ENCODE measurements at places on chromosomes 2 and 18.

DNA sequence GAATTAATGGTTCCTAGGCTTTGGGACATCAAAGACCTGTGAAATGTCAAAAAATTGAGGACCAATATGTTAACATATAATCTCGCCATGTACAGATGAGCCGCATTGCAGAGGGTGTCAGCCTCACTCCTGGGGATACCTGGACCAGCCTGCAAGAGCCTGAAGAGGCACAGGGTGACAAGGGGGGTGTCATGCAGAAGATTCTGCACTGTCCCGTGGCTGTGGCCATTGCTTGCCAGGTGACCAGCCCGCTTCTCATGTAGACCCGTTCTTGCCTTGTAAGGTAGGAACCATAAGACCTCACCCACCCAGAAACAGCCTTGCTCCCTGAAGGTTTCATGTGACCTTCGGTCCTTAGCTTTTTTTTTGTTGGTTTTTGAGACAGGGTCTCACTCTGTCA lies 37.5 kb downstream of the TMEM37 start:
- H3K4me3 ChIP-seq = no peak overlapping the region
- no peak for DNase-seq
- H3K4me1 ChIP-seq = peaks cover 3% of the 10 kb centered on the region
- H3K27ac ChIP-seq = no peak overlapping the region

- peaks cover 48% of the 10 kb centered on the region for H3K4me1 ChIP-seq
- H3K4me3 ChIP-seq = peak overlapping the region; percentile 95
- H3K36me3 ChIP-seq = peaks cover 62% of the 10 kb centered on the region
- DNase-seq = peak; percentile 48
Measured at GRCh38 chr18:48948112-48949049, 2.4 kb downstream of the SMAD7 start.

GRCh38 chr2:145076085-145076484 lies 556.2 kb upstream of the ZEB2 start:
- no peak for DNase-seq
- no peaks in the 10 kb centered on the region for H3K4me1 ChIP-seq
- H3K36me3 ChIP-seq = no peaks in the 10 kb centered on the region
- H3K27ac ChIP-seq = no peak overlapping the region
- H3K27me3 ChIP-seq = no peaks in the 10 kb centered on the region

DNA sequence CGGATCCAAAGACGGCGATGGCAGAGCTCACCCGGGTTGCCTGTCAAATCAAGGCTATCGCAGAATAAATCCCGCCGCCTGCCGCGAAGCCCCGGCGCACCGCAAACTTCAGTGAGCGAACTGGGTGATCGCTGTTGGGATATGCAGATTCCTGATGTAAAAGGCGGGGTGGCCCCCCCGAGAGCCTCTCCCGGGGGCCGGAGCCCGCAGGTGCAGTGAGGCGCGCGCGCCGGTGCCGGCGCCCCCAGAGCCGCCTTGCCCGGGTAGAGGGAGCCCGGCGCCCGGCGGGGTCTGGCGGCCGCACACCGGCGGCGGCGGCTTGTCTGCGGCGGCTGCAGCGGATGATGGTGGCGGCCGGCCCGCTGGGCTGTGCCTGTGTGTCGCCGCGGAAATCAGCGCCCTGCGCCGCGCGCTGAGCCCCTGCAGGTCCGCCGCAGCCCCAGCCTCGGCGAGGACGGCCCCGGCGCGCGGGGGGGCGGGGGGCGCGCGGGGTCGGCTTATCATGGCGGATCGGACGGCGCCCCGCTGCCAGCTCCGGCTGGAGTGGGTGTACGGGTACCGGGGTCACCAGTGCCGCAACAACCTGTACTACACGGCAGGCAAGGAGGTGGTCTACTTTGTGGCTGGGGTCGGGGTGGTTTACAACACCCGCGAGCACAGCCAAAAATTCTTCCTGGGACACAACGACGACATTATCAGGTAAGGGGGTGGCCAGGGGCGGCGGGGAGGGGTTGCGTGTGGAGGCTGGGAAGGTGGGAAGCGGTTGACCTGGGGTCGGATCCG lies 1.3 kb downstream of the EML6 start:
- peaks cover 3% of the 10 kb centered on the region for H3K36me3 ChIP-seq
- peaks cover 75% of the 10 kb centered on the region for H3K27me3 ChIP-seq
- H3K4me1 ChIP-seq = peaks cover 17% of the 10 kb centered on the region
- DNase-seq = no peak
- H3K4me3 ChIP-seq = peak overlapping the region; percentile 89

DNA sequence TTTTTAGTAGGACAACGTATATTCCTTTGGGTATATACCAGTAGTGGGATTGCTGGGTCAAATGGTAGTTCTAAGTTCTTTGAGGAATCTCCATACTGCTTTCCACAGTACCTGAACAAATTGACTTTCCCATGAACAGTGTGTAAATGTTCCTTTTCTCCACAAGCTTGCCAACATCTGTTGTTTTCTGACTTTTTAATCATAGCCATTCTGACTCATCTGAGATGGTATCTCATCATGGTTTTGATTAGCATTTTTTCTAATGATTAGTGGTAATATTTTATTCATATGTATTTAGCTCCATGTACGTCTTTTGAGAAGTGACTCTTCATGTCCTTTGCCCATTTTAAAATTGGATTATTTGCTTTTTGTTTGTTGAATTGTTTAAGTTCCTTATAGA lies 58.4 kb upstream of the CERS6 start:
- no peak overlapping the region for H3K4me3 ChIP-seq
- no peaks in the 10 kb centered on the region for H3K36me3 ChIP-seq
- DNase-seq = no peak
- H3K27me3 ChIP-seq = peaks cover 25% of the 10 kb centered on the region

GRCh38 chr2:109033171-109033570 lies 44.2 kb upstream of the EDAR start:
- H3K27ac ChIP-seq = no peak overlapping the region
- no peak for DNase-seq
- peaks cover 15% of the 10 kb centered on the region for H3K4me1 ChIP-seq

GRCh38 chr2:3113769-3114168 lies 263.8 kb downstream of the EIPR1 start:
- H3K27me3 ChIP-seq = no peaks in the 10 kb centered on the region
- no peaks in the 10 kb centered on the region for H3K36me3 ChIP-seq
- H3K27ac ChIP-seq = no peak overlapping the region

- peak; percentile 52 for DNase-seq
- H3K27ac ChIP-seq = peak within 1 kb of the TSS; percentile 67
- H3K4me3 ChIP-seq = peak within 1 kb of the TSS; percentile 77
Measured at GRCh38 chr18:63949068-63949737, at the start of gene HMSD. Gene HMSD (plus strand): TSS chr18:63949301. CDS start chr18:63953456, 4,155 bp downstream.

DNA sequence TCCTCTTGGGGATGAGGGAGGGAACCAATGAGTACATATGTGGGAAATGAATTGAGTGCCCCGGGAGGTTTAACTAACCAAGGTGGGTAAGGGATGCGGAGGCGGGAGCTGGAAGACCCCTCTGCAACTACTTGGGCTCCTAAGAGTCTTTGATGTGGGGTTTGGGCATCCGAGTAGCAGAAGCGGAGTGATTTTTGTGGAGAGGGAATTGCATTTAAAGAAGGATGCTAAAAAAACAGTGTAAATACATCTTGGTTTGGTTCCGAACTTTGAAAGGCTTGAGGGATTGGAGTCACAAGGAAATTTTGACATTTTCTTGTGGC lies 215.7 kb downstream of the MCFD2 start:
- H3K27ac ChIP-seq = peak overlapping the region; percentile 83
- DNase-seq = no peak
- H3K4me3 ChIP-seq = peak overlapping the region; percentile 93
- H3K4me1 ChIP-seq = peaks cover 39% of the 10 kb centered on the region

DNA sequence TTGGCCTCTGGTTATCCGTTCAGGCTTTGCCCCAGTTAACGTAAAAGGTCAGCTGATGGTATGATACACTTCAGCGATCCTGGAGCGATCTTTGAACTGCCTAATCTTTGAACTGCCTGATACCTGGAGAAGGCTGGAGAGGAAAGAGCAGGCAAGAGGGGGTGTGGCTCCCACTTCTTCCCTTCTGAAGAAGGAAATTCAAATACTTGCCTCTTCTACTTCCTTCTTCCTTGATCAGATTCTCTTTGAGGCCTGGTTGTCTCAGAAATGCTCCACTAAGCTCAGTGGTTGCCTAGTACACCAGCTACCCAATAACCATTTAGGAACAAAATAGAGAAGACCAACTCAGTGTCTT lies 619 bp downstream of the GALM start:
- DNase-seq = no peak
- peak overlapping the region; percentile 88 for H3K4me3 ChIP-seq

DNA sequence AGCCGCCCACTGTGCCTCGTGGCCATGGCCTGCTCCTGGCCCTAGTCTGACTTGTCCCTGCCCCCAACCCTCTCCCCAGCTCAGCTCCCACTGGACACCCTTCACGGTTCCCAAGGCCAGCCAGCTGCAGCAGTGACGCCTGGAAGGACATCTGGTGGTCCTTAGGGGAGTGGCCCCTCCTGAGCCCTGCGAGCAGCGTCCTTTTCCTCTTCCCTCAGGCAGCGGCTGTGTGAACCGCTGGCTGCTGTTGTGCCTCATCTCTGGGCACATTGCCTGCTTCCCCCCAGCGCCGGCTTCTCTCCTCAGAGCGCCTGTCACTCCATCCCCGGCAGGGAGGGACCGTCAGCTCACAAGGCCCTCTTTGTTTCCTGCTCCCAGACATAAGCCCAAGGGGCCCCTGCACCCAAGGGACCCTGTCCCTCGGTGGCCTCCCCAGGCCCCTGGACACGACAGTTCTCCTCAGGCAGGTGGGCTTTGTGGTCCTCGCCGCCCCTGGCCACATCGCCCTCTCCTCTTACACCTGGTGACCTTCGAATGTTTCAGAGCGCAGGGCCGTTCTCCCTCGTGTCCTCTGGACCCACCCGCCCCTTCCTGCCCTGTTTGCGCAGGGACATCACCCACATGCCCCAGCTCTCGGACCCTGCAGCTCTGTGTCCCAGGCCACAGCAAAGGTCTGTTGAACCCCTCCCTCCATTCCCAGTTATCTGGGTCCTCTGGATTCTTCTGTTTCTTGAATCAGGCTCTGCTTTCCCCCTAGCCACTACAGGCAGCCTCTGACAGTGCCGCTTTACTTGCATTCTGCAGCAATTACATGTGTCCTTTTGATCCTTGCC lies 35.8 kb downstream of the ANO7 start:
- no peak for DNase-seq
- H3K36me3 ChIP-seq = peaks cover 26% of the 10 kb centered on the region
- H3K27me3 ChIP-seq = peaks cover 7% of the 10 kb centered on the region

GRCh38 chr18:21363348-21363747 lies 121.3 kb downstream of the GREB1L start:
- no peak overlapping the region for H3K27ac ChIP-seq
- H3K4me3 ChIP-seq = no peak overlapping the region
- DNase-seq = no peak
- H3K4me1 ChIP-seq = no peaks in the 10 kb centered on the region

DNA sequence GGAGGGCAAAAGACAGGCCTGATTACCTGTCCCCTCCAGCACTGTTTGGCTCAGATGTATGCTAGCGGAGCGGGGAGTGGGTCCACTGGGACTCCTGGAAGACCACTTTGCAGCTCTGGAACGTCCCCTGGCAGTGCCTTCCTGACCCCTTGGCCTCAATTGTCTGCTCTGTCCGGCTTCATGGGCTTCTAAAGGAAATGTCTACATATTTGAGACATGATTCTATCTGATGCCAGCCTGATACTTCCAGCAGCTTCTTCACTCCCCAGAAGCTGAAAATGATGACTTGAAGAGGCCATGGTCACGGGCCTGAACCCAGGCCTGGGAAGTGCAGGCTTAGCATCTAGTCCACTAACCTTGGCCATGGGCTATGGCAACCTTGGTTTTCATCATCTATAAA lies 112.1 kb downstream of the ACAA2 start:
- DNase-seq = no peak
- no peaks in the 10 kb centered on the region for H3K36me3 ChIP-seq
- H3K4me1 ChIP-seq = no peaks in the 10 kb centered on the region
- H3K27me3 ChIP-seq = peaks cover 13% of the 10 kb centered on the region
- H3K27ac ChIP-seq = no peak overlapping the region

DNA sequence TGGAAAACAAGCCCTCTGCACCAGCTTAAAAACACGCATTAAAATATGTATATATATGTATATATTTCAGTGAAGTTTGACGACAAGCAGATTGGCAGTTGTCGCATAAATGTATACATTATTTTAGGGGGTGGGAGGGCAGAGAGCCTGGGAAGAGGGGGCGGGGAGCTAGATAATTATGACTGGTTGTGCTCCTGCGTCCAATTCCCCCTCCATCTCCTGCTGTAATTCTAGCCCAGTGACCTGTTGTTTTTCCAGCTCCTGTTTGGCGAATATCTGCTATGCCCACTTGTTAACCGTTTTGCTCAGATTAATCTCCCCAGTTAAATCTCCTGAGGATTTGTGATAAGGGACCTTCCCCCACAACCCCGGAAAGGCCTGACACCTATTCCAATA lies 656 bp downstream of the UNC80 start:
- H3K36me3 ChIP-seq = no peaks in the 10 kb centered on the region
- no peak overlapping the region for H3K4me3 ChIP-seq
- DNase-seq = no peak
- no peak overlapping the region for H3K27ac ChIP-seq
- peaks cover 17% of the 10 kb centered on the region for H3K27me3 ChIP-seq
- no peaks in the 10 kb centered on the region for H3K4me1 ChIP-seq

DNA sequence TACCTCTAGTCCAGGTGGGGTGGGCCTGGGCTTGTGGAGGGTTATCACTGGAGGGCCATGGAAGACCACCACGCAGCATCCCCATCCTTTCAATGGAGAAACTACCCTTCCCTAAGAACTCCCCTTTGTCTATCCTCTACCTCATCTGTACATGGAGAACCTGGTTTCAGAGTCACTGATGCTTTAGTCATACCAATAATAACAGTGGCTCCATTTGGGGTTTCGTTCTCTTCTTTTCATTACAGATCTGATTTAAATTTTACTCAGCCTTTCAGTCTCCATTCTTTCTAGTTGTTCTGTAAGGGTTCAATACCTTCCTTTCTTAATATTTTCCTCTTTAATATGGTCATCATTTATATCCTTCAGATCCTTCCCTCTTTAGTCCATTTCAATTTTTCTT lies 54.6 kb upstream of the ZFP36L2 start:
- H3K27me3 ChIP-seq = no peaks in the 10 kb centered on the region
- peaks cover 80% of the 10 kb centered on the region for H3K36me3 ChIP-seq
- H3K27ac ChIP-seq = no peak overlapping the region
- H3K4me3 ChIP-seq = no peak overlapping the region
- no peak for DNase-seq

DNA sequence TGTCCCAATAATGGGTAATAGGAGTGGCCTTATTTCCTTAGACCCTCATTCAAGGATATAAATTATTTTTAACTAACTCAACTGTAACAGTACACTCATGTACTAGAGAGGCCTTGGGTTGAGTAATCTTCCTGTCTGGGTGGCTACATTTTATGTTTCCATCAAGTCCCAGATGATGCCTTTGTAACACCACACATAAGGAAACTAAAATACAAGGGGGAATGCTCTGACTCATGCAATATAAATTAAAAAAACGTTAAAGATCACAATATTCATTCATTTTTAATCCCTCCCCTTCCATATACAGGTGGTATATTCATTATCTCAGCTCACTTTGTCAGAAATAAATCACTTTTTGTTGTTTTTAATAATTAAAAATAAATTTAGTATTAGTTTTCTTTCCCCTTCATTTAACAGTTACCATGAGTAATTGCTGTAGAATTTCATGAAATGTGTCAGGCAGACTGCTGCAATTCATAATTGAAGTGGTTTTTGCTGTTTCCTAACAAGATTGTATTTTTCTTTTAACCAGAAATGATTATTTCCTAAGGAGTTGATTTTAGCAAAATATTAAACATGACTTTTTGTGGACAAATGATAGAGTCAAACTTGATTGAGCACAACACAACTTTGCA lies 1403.6 kb downstream of the SUCLG1 start:
- no peak overlapping the region for H3K27ac ChIP-seq
- H3K36me3 ChIP-seq = no peaks in the 10 kb centered on the region
- no peaks in the 10 kb centered on the region for H3K4me1 ChIP-seq
- H3K27me3 ChIP-seq = no peaks in the 10 kb centered on the region
- no peak for DNase-seq
- no peak overlapping the region for H3K4me3 ChIP-seq

Data from activated T-helper 2 cell treated with anti-CD3 and anti-CD28 coated beads, Interferon-gamma antibody, Interleukin-2, Interleukin-4, amounts not matched to agents 10 μg/mL and 5 μg/mL and 100 μg/mL, durations not matched to agents 14 hours and 24 hours and 36 hours (primary cell).